ENCODE measurements at places on chromosomes 3 and 15.

DNA sequence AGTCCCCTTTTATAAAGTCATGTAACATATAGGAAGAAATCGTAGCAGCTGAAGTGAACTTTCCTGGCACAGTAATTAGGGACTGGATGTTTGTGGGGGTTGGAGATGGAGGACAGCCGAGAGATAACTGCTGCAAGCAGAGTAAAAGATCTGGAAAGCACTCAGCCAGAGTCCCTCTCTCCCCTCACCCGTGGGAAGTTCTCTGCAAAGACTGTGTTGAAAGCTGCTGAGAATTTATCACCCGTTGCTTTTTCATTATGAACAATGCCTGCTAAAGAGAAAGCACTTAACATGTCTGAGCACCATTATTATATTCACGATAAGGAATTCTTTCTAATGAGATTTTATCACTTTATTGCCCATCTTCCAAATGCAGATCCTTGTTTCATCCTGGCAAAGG, 248.8 kb downstream of the SHOX2 start:
- no peak for DNase-seq

DNA sequence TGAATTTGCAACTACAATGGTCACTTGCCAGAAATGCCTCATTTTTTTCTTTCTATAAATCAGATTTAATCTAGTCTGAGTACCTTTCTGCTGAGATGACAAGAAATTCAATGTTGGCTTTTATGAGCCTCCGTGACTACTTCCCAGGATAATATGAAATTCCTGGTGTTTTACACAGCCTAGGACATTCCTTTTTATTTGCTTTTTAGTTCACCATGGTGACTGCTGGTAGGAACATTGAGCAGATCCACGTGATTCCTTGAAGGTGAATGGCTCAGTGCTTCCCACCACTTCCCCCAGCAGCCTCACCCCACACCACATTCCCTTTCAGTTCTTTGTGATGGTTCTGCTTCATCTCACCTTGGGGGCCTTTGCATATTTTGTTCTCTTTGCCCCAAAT, 4.3 kb upstream of the NPTN start:
- DNase-seq = no peak

DNA sequence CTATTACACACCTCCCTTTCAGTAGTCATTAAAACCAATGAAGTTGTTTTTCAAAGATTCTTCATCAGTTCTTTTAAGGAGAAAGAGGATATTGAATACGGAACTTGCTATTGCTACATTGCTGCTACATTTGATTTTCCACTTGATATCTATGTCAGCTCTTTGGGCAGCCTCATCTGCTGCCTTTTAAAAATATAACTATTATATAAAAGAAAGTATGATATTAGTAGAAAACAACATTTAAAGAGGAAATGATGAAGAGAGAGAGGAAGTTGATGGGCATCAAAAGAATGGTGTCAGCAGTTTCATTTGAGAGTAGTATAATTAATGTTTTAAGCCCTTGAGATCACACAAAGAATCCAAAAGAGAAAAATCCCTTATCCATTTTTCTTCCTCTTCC, 171.4 kb downstream of the NFKBIZ start:
- no peak for DNase-seq

- DNase-seq = no peak
Observed at GRCh38 chr3:71726146-71726545, 944 bp upstream of the EIF4E3 start.

- no peak for DNase-seq
Observed at GRCh38 chr3:195180490-195181112, 90.4 kb downstream of the XXYLT1 start.

DNA sequence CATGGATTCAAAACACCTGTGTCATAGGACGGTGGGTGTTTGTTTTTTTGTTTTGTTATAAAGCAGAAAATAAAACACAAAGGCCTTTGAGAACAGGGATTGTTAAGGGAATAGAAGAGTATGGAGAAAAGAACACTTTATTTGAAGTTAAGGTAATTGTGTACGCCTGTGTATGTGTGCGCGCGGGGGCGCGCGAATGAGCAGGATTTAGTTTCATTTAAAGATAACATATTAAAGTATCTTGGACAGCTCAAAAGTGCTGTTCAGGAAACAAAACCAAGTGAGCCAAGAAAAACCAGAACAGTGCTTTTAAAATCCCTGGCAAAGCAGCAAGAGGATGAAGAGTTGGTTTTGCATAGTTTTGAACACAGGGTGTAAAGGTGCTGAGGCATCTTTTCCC, 1.9 kb downstream of the CPNE4 start:
- DNase-seq = no peak

DNA sequence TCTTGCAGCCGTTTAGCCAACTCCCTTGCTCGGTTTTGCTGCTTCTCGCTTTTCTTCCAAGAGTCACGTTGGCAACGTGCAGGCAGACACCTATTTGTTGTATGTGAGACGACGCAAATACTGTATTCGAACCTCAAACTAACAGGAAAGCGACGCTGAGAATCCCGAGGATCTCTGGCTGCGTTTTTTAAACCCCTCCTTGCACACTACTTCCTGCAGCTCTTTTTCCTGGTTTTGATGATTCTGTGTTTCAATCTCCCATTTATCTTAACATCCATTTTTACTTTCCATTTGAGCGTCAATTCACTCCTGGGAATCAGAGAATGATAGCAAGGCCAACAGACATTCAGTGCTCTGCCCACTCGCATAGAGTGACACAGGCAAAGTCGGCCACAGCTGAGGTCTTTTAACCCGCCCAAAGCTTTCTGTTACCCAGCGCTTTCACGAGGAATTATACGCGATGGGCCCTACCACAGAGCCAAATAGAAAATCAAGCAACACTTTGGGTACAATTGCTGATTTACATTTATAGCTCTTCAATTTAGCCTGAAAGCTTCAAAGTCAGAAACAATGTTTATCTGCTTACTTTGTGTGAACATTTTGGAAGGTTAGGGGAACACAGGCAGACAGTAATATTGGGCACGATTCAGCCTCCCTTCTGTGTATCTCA, 1.6 kb upstream of the ANXA2 start:
- no peak for DNase-seq

GRCh38 chr3:9153904-9154619, 95.4 kb downstream of the SRGAP3 start:
- no peak for DNase-seq

DNA sequence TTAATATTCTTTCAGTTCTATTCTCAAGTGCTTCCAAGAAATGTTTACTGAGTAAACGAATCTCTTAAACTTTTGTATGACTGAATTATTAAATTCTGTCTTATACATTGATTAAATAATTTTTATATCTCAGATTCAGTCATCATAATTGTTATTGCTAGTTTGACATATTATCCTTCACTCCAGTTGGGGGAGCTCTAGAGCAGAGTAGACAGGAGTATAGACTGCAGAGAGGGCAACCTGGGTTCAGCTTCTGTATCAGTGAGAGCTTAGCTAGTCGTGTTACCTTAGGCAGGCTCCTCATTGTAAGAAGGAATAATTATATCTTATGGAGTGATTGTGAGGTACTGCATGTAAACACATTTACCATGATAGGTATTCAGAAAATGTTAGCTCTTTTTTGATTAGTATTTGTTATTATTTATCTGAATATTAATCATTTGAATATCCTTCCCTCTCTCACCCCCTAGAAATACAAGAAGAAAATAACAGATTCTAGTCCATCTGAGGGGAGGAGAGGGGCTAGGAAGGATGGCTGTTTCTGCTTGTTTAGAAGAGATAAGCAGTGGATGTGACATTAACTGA, 31.0 kb upstream of the ZCWPW2 start:
- DNase-seq = no peak

GRCh38 chr15:69909719-69910444, 187.8 kb downstream of the TLE3 start:
- no peak for DNase-seq

GRCh38 chr3:39226106-39226741, 33.8 kb upstream of the XIRP1 start:
- no peak for DNase-seq

DNA sequence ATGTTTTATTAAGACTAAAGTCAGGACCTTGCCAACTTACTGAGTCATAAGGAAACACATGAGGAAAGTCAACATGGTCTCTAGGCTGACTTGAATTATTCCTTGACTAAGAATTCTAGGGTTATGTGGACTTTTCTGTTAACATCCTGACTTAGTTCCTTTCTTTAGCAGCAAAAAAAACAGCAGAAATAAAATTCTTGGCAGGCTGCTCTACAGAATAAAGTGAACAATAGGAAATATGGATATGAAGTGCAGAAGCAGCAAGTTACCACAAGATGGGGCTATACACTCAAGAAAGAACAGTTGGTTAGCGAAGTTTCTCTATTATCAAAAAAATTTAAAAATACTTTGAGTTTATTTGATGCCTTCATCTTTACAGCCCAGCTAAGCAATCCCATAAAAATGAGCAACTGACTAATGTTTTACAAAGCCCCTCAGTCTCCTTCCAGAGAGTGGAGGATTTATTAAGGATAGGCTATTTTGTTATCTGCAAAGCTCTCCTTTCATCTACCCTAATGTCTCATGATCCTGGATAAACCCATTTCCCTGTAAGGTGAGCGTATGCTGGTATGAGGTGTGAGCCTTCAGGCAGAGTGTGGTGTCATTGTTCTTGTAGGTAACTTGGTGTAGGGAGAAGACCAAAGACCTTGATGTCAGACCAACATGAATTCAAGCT, 23.1 kb upstream of the MCCC1 start:
- no peak for DNase-seq

GRCh38 chr3:188217726-188218125, 63.8 kb downstream of the LPP start:
- DNase-seq = no peak

- no peak for DNase-seq
Observed at GRCh38 chr15:25416693-25417092, 22.1 kb downstream of the UBE3A start.

- DNase-seq = peak; percentile 33
Observed at GRCh38 chr3:58164199-58164879, 46.4 kb downstream of the DNASE1L3 start.

- DNase-seq = no peak
Observed at GRCh38 chr15:73233623-73234022, 135.1 kb downstream of the HCN4 start.

DNA sequence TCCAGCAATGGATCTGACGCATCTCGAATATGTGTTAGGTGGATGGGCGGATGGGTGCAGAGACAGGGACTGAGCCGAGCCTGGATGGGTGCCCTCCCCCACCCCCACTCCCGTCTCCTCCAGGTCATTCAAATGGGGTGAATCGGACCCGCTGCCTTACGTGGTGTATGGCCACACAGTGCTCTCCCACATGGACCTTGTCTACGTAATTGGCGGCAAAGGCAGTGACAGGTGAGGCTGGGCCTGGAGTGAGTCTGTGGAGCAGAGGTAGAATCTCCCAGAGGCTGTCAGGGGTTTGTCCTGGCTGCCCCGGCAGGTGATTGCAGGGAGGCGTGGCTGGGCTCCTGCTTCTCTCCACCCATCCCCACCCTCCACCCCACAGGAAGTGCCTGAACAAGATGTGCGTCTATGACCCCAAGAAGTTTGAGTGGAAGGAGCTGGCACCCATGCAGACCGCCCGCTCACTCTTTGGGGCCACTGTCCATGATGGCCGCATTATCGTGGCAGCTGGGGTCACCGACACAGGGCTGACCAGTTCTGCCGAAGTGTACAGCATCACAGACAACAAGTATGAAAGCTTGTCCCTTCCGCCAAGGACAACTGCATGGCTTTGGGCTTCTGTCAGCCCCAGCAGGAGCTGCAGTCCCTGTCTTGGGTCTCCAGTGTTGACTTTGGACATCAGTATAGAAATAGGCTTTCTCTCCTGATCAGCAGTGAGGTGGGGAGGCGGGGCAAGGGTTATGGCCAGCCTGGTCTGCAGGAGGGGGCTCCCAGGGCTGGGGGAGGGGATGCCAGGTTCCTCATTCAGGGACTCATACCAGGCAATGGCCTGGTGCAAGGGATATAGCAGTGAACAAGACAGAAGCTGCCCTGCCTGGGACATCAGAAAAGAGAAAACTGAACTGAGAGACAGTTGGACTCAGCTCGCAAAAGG, 3.4 kb downstream of the KLHL40 start:
- DNase-seq = no peak

DNA sequence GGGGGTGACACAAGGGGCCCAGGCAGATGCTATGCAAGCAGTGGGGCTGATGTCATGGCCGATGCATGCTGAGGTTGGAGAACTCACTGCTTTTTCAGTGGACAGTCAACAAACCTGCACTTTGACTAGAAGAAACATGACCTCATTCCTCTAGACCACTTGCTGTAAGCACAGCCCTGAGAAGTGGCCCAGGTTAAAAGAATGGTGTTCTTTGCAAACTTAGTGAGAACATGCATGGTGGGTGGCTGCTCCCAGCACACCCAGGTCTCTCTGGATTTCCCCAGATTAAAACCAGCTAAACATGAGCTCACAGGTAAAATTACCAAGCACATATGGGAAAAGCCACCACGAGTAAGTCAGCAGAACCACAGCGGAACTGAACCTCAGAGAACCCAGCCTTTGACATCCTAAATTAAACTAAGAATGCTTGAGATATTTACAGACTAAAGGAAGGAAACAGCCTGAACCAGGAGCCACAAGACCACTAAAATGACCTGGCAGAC, 15.5 kb downstream of the DLEC1 start:
- no peak for DNase-seq

- no peak for DNase-seq
Observed at GRCh38 chr15:71110405-71111180, 4.7 kb upstream of the THSD4 start.

DNA sequence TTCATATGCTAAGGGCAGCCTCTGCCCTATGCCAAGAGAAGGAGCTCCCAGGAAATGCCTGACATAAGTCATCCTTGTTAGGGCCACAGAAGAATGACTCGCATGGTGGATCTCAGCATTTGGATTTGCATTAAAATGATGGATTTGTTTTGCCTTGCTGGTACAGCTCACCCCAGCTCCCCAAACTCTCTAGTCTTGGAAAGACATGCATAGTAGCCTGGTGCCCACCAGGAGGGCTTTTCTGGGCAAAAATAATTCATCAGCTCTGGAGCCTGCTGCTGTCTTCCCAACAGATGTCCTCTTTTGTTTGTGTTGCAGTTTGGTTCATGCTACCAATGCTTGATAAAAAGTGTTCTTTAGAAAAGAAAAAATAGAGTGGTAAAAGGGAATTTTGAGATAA, 833.0 kb downstream of the AGBL1 start:
- no peak for DNase-seq

DNA sequence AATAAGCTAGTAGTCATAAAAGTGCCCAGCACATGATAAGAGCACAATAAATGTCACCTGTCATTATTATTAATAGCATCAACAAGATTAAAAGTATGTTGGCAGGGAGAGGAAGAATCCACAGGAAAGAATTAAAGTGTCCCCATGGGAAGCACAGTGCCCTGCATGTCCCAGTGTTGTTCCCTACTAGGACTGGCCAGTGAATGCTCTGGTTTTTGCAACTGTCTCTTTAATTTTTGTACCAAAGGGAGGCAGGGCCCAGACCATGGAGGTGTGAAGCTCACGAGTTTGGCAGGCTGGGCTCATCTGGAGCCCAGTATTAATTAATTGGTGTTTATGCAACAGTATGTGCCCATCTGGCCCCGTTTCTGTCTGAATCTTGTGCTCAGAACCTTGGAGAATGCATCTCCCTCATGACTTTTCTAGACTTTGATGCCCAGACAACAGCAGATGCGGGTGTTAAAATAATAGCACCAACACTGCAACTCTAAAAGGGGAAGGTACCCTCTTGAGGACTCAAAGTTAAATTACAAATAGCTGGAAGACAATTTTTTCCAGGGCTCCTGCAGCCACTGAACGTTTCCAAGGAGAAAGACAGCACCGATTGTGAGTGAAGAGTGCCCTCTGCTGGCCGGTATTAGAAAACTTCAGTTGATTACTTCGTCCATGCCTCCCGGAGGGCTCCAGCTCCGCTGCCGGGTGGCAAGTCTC, 71.9 kb upstream of the SPATA12 start:
- DNase-seq = peak; percentile 58

GRCh38 chr3:13420045-13420830, at the start of gene NUP210:
NUP210 (minus strand) TSS chr3:13420322; CDS start chr3:13420226, 96 bp downstream.
- DNase-seq = no peak

All from AG04450 (cell line).